ENCODE measurements at places on chromosomes 13 and 19.

DNA sequence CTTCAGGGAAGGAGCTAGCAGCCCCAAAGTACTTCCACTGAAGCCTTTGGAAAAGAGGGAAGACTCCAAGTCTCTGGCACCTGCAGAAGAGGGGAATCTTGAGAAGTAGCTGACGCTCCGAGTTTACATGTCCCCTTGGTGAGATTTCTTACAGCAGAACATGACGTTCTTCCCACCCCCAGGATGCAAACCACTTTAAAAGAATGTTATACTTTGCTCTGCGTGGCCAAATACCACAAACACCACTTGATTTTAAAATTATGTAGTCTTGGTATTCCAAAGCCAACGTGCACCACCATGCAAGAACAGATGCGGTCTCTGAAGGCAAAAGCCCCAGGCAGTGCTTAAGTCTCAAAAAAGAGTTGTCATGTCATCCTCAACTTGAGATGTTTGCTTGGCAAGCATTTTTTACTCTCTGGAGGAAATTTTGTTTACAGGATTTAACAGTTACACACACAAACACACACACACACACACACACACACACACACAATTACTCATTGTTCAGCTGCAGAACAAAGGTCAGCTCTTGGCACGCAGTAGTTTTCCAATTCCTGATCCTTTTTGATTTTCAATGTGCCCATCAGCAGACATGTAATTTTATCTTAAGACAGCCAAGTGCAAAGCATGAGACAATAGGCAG, 106.1 kb downstream of the RGCC start:
- no peak for DNase-seq

- DNase-seq: no peak
Measured at GRCh38 chr13:29527511-29527910, 68.0 kb downstream of the SLC7A1 start.

DNA sequence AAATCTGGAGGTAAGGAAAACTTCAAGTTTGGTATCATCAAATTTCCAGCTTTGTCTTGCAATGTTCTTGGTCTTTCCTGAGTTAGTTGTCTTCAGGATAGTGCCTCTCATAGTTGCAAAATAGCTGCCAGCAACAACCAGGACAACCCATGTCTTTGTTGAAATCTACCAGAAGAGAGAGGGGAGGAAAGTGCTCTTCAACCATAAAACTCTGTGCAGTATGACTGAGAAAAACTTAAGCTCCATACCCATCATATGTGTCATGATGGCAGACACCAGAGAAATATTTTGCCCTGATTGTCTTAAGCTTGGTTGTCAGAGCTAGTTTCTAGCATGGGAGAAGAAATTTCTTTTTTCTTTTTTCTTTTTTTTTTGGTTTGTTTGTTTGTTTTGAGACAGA, 103.3 kb downstream of the SPRY2 start:
- no peak for DNase-seq

DNA sequence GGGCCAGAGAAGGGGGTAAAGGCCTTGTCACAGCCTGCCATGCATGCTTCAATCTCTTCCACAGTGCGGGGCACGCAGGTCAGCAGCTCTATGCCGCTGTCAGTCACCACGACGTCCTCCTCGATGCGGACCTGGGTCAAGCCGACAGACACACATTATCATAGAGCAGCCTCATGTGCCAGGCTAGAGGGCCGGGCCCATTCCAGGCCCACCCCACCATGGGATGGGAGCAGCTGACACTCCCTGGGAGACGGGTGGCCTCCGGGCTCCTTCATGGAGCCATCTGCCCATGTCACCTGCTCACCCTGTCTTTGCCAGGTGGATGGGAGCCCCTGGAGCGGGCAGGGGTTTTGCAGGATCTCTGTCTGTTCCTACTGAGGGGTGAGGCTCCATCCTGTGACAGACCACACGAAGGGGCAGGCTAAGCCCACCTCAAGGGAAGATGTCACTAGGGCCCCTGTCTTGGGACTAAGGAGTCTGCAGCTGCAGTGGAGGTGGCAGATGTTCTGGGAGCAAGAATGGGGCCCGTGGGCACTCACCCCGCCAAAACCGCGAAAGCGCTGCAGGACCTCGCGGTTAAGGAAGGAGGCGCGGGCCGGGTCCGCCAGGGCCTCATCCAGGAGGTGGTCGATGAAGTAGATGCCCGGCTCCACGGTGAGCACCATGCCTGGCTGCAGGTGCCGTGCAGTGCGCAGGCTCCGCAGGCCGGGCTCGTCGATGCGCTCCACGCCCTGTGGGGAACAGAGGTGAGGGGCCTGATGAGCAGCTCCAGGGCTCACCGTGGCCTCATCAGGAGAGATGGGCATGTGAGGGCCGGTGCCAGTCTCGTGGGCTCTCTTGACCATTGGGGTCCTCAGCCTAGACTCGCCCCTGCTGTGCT, 14.1 kb downstream of the CEBPG start:
- DNase-seq: no peak

DNA sequence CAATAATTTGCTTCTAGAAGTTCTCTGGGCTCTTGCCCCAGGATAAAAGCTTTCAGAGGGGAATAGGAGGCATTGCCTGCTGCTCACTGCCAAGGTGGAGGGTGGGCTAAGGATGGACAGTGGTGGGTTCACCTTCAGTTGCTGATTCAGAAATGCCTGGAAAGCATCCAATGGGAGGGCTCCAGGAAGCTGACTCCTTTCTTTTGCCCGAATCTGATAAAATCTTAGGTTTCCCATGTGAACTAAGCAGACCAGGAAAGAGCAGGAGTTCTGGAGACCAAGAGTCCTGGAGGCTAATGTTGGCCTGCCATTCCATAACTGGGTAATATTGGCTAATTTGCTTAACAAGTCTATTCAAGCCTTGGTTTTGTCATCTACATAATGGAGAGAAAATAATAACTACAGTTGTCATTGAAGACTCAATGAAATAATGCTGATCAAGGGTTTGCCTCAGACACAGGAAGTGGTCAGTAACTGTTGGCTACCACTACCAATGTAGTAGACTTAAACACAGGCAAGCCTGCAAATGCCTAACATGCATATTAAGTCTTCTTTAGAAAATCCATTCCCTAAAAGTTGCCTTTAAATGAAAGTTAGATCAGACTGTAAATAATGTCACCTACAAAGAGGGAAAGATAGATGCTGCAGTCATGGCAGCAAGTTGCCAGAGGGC, 528.4 kb upstream of the NBEA start:
- no peak for DNase-seq

- no peak for DNase-seq
Measured at GRCh38 chr13:54216221-54216620, 1187.6 kb downstream of the OLFM4 start.

GRCh38 chr13:80881034-80881433, 540.1 kb upstream of the SPRY2 start:
- no peak for DNase-seq

GRCh38 chr13:91298060-91298459, 49.4 kb upstream of the MIR17HG start:
- DNase-seq: no peak

GRCh38 chr19:50705422-50706019, 14.1 kb downstream of the SHANK1 start:
- peak; percentile 8 for DNase-seq

DNA sequence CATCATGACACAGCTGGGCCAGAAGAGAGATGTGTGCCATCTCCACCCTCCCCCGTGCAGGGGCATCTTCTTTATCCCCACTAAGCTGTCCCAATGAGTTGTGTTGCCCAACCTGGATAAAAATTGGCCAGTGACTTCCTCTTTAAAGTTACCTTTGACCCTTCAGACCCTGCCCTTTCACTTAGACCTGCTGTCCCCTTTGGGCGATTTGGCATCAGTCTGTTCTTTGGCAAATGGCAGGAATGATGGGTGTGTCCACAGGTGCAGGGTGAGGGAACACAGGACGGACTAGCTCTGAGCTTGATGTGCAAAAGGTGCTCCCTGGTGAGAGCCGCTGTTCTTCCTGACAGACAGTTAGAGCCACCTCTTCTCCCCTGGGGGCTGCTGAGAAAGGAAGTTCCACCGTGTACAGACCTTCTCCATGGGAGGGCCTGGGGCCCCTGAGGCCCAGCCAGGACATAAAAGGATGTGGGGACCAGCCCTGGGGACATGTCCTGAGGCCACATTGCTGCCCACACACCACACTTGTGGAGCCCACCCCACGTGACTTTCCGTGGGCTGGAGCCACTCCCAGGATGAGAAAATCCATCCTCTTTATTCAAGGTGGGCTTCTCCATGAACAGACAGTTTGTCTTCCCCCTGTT, 1.7 kb downstream of the CYP4F8 start:
- no peak for DNase-seq

GRCh38 chr13:103033999-103034398, 32.2 kb downstream of the SLC10A2 start:
- no peak for DNase-seq

GRCh38 chr13:106176117-106176516, 359.3 kb downstream of the EFNB2 start:
- DNase-seq: no peak

- no peak for DNase-seq
Measured at GRCh38 chr13:102928941-102929675, 83.3 kb downstream of the ERCC5 start.

DNA sequence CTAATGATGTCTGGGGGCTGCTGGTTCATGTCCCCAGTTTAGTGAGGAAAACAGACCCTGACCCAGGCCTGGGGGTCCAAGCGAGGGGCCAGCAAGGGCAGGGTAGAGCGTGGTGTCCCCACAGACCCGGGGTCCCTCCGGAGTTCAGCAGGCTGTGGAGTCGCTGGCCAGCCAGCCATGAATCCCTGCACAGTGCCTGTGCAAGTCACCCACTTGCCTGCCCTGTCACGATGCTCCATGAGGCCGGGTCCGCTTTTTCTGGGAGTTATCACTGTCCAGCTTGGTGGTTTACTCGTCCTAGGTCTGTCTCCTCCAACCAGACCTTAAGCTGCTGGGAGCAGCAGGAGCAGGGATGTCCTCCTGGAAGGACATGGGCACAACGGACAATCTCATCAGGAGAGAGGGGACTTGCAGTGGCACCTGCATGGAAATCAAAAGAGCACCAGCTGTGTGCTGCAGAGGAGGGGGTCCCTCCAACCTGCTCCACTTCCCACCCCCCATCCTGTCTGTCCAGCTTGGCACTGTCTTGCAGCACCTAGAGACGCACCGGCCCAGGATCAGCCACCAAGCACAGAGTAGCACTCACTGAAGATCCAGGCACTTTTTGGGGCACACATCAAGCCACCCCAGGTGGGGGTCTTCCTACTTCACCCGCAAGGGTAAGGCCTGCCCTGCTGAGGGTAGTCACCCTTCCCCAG, 121.8 kb downstream of the URI1 start:
- DNase-seq: no peak

- no peak for DNase-seq
Measured at GRCh38 chr13:111614613-111615012, 294.2 kb downstream of the TEX29 start.

DNA sequence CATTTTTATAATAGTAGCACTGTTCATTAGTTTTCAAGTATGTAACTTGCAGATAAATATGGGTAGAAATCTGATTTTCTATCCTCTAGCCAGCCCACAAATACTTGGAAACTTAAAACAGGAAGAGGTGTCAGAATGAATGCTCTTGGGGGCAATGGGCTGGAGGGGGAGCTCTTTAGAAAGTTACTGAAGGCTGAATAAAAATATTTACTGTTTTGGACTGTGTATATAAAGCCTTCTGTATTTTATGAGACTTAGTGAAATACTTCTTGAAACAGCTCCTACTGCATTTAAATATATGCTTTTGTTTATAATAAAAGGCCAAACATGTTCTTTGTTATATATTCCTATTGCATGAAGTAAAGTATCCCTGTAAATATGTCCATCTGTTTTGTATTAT, 138.8 kb downstream of the RGCC start:
- DNase-seq: no peak

DNA sequence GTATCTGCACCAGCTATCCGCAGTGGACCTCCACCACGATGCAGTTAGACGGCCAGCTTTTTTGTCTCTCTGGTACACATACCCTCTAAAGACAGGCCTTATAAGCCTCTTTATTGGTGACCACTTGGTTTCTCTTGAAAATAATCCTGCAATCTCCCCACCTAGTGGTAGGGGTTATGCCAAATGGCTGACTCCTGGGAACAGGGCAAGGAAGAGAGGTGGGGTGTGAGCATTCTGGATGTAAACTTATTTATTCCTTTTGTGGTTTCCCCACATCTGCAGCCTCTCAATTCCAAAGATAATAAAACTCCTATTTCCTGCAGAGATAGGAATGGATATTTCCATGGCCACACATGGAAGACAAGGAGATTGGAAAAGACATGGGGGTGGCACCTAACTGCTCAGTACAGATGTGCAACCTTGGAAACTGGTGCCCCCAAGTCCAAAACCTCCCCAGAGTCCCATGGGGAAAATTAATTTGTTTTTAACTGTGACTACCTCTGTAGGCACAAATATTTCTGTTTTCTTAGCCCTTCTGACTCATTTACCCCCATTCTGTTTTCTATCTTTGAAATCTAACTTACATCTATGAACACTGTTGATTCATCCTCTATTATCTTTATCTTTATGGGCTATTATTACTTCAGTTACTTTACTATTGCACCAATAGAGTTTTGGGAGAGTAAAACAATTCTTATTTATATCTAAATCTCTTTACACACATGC, 112.7 kb upstream of the TSHZ3 start:
- no peak for DNase-seq

- DNase-seq: no peak
Measured at GRCh38 chr19:56821209-56821608, 19.3 kb downstream of the PEG3 start.

- no peak for DNase-seq
Measured at GRCh38 chr19:1064661-1065605, 2.0 kb upstream of the ARHGAP45 start.

GRCh38 chr13:39552246-39552645, 50.7 kb downstream of the LHFPL6 start:
- no peak for DNase-seq

DNA sequence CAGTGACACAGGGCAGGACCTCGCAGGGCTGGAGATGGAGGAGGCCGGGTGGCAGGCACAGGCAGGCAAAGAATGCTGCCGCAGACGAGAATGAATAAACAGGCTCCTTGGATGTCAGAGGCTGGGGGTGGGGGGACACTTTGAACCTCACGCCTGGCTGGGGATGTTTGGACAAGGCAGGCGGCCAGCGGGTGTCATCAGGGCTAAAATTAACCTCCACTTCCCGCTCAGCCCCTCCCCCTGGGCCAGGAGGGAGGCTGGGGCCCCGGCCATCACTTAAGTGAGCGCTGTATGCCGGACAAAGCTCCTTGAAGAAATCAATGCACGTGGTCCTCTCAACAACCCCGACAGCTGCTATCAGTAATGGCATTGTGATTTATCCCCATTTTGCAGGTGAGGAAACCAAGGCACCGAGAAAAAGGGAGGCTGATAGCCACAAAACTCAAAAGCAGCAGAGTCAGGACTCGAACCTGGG, 10.3 kb upstream of the FUT5 start:
- no peak for DNase-seq

- DNase-seq: no peak
Measured at GRCh38 chr19:52600639-52601024, 30.5 kb downstream of the ZNF701 start.
